GF-D8 (cell line): ENCODE measurements at places on chromosomes 12 and 14.

GRCh38 chr12:48197549-48197970, 5.5 kb downstream of the OR10AD1 start:
- no peak for DNase-seq

DNA sequence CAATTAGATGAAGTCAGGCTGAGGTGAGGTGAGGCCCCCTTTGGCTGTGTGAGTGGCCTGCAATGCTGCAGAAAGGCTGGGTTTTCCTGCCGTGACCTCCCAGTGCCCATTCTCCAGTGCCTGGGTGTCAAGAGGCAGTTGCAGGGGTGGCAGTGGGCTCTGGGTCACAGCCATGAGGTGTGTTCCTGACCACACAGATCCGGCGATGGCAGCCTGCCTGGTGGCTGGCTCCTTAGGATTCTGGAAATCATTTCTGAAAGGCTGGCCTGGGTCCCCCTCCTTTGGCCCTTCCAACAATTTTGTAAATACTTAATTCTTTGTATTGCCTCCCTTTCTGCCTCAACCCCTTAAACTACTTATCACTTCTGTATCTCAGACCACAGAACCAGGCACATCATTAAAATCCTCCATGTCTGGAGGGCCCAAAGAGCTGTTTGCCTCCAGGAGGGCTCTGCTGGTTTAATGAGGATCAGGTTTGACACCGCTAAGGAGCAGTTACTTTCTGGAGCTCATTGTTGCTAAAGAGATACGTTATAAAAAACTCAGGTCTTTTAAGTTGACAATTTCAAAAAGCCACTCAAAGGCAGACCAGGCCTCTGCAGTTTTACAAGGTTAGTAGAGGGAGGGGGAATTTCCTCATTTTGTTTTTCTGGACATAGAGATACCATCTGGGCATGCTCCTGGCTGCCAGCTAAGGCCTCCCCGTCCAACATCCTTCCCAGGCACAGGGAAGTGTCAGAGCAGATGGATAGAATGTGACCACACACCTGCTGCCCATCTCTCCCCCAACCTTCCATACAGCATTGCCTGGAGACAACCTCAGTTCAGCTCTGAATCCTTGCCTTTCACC, 204.4 kb downstream of the FOXN3 start:
- DNase-seq, result no peak

GRCh38 chr12:4540170-4540569, 1.5 kb downstream of the RAD51AP1 start:
- DNase-seq, result no peak

- no peak for DNase-seq
These were observed 26.0 kb downstream of the MAPK1IP1L start for GRCh38 chr14:55077170-55078151.
